ENCODE measurements at places on chromosomes 2 and 18.

- peak; percentile 15 for DNase-seq
Measured at GRCh38 chr2:136238286-136239078, 120.5 kb upstream of the CXCR4 start.

DNA sequence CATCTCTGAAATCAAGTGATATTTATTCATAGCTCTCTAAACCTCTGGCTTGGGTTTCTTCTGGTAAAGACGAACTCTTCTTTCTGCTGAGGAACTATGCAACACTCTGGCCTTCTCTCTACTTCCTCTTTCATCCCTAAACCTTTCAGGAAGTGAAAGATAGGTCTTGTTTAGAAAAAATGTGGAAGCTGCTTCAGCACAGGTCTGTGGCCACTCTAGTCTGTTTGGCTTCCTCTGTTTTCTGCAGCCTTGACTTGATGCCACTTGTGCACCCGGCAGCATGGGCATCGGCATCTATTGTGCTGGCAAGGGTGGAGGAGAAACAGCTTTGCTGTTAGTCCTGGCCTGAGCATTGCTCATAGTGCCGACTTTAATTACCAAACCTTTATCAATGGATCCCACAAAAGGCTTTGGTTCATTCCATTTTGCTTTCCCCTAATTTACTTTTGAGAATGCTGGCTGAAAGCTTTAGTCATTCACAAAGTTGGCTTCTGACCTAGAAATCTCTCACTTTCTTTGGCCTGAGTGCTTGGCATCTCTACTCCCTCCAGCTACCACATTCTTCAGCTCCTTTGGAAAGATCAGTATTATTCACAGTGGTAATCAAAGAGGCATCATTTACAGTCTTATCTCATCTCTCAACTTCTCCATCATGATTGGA, 32.0 kb upstream of the GPR39 start:
- no peak for DNase-seq

DNA sequence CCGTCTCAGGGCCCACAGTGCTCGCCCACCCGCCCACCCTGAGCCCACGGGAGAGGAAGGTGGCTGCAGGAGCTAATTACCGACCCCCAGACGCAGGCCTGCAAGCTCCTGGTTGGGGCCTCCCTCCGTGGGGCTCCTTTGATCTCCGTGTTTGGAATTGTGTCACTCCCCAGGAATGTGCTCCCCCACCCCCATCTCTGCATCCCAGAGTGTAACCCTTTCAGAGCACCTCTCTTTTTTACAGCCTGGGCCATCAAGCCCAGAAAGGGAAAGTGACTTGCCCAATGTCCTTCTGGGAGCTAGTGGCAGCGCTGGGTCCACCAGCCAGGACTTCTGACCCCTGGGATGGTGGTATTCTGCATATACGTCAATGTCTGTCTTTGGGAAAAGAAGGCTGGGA, 335.1 kb downstream of the CYRIA start:
- no peak for DNase-seq

DNA sequence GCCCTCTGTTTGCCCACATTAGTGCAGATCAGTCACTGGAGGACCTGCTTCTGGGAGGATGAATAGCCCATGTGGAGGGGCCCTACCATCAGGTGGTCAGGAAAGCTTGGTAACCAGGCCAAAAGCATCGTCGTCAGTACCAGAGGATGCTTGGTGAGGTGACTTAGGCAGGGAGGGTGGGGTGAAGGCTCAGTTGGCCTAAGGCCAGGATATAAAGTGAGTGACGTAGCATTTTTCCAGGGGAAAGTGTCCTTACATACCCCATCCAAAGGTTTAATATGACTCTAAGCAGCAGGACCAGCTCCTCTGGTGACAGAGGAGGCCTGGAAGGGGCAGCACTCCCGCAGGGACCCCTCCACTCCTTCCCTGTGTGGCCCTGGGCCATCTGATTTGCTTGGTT, 27.7 kb upstream of the DNMT3A start:
- no peak for DNase-seq

DNA sequence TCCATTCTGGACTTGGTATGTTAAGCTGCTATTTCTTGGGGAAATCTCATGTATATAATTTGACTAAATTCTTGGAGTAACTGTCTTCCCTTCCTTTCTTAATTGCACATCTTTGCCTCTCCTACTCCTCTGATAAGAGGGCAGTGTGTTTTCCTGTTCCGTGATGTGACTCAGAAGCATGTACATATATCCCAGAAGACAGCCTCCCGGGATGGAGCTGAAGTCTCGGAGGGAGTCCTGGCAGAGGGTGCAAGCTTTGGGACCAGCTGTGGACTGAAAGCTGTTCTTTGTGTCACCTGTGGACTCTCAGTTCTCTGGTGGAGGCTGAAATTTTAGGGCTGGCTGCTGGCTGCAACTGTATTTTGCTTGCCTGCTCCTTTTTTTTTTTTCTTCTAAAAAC, 54.7 kb upstream of the MGAT5 start:
- DNase-seq = no peak

DNA sequence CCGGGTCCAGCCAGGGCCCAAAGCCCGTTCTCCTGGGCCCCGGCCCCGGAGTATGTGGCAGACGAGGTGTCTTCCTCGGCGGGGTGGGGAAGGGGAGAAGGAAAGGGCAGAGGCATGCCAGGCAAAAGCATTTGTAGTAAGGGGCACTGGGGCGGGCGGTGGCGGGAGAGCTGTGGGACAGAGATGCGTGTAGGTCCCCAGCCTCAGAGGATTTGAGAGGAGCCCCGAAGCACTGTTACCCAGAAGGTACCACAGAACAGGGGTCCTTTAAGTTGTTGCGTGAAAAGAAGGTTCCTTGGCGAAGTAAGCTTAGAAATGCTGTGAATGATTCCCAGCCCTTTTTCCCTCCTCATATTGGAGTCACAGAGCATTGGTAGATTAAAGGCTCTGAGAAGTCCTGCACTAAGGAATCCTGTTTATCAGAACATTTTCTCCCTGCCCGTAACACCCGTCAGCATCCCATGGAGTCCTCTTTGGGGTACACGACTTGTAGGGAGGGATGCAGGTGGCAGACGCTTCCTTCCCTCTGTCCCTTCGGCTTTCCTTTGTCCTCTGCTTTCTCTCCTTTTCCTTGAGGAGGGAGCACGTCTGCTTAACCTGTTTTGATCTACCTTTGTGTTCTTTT, 12.5 kb downstream of the GAREM2 start:
- DNase-seq = no peak

DNA sequence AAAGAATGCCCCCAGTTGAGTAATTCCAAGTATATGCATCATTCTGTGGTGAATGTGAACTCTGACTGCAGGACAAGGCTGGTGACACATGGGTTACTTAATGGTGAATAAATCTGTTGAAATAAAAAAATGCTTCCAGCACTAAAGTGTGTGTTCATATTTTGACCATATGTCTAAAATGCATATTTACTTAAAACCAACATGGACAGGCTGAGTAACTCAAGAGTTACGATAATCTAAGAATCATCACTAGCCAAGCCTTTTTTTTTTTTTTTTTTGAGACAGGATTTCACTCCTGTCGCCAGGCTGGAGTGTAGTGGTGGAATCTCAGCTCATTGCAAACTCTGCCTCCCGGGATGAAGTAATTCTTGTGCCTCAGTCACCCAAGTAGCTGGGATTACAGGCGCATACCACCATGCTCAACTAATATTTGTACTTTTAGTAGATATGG, 47.1 kb upstream of the CCBE1 start:
- DNase-seq = no peak

DNA sequence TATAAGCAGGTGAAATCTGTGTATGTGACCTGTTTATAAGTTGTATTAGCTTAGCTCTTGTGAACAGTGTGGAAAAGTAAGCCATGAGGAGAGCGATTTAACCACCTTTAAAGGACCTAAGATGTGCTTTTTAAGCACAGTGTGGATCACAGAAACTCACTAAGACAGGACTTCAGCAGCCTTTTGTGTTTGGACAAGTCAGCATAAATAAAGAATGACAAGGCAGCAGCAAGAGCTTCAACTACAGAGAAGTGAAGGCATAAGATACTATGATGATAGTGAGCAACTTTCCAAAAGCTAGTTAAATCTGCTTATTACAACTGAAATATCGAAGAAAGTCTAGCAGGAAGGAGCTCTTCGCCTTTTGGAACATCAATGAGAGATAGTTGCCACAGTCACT, 8.9 kb downstream of the HNRNPA3 start:
- DNase-seq = no peak

GRCh38 chr2:215535741-215536140, 99.9 kb upstream of the FN1 start:
- DNase-seq = no peak

DNA sequence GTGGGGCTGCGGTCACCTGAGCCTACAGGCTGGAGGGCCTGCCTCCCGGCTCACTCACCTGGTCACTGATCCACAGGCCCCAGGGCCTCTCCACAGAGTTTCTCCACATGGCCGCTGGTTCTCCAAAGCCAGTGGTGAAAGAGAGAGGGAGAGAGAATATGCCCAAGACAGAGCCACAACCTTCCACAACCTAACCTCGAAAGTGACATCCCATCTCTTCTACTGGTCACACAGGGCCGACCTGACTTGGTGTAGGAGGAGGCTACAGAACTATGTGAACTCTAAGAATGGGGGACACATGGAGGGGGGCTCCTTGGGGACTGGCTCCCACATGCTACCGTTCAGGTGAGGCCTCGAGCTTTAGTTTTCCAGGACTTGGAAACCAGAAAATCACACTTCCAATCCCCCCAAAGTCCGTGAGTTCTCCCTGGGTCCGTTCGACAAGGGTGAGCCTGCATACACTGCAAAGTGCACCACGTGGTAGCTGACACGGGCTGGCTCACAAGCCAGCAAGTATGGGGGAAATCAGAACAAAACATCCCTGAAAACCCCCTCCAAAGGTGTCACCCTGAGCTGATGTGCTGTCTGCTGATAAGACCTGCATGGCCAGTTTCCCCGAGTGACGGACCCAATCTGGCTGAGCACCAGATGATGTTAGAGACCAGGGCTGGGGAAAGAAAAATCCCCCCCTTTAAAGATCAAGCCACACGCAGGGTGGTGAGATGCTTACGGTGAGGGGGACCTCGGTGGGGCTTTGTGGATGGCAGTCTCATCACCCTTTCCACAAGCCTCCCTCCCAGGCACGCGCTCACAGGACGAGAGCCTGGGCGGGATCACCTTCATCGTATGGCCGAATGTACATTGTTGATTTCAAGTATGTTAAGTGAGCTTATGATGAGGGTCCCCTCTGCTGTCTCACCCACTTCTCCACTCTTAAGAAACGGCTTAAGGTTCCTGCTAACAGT, 54.2 kb upstream of the SEMA4C start:
- no peak for DNase-seq

GRCh38 chr2:219680958-219681693, 53.7 kb downstream of the SLC4A3 start:
- DNase-seq = no peak

GRCh38 chr2:45755585-45756335, 104.3 kb downstream of the PRKCE start:
- DNase-seq = no peak

GRCh38 chr18:47113796-47114540, 36.3 kb downstream of the HDHD2 start:
- DNase-seq = no peak

GRCh38 chr2:207783514-207783913, 13.8 kb upstream of the FZD5 start:
- no peak for DNase-seq

- DNase-seq = no peak
Measured at GRCh38 chr2:86012007-86012712, 93.5 kb downstream of the POLR1A start.

- no peak for DNase-seq
Measured at GRCh38 chr18:34971313-34971712, 69.9 kb upstream of the MAPRE2 start.

- DNase-seq = no peak
Measured at GRCh38 chr18:46502444-46502843, 154.6 kb downstream of the LOXHD1 start.

- DNase-seq = no peak
Measured at GRCh38 chr2:44452069-44452583, 90.4 kb downstream of the CAMKMT start.

- no peak for DNase-seq
Measured at GRCh38 chr2:72897785-72898584, 10.8 kb downstream of the SPR start.

- DNase-seq = no peak
Measured at GRCh38 chr2:113277474-113278072, 1.1 kb downstream of the PAX8 start.

- DNase-seq = no peak
Measured at GRCh38 chr2:147679955-147680531, 164.8 kb upstream of the ACVR2A start.

GRCh38 chr2:195842932-195843331, 185.9 kb downstream of the SLC39A10 start:
- no peak for DNase-seq

DNA sequence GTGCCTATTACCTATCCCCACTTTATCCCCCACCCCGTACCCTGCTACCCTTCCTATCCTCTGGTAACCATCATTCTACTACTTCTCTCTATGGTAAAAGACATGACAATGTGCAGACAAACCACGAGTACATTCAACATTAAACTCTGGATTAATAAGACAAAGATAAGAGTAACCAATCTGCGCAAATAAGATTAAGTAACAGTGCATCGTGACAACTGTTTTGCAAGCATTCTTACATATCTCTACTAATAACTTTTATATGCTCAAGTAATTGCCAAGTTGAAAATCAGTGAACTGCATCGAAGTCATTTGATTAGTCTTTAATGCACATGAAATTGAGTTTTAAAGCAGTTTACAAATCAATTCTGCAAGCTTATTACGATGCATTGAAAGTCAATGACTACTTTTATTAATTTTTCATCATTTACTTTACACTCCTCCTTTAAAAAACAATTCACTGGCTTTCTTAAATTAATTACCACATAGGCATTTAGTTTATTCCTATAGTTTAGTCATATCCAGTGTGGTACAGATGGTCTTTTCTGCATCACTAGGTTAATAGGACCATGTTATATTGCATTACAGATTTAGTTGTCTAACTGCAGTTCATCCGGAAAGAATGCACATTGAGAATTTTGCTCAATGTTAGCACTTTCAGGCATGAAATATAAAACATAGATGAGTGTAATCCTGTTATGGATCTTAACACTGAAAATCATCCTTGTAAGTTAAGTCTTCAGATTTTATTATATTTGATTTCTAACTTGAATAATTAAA, 178.1 kb downstream of the GCA start:
- DNase-seq = no peak

DNA sequence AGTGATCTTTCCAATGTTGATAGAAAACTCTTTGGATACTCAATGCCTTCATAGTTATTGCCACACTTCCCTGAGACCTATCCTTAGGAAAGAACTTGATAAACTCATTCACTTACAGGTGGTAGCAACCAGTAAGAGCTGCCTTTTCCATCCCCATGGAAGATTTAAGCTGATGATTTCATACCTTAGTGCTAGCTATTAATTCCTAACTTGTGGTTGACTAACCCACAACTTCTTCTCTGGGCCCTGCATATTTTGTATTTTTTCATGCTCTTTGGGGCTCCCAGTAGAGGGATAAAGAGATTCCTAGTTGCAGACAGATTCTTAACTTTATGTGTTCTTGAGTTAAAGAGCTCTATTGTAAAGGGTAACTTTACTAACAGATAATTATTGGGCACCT, 25.2 kb upstream of the SIX3 start:
- DNase-seq = no peak

DNA sequence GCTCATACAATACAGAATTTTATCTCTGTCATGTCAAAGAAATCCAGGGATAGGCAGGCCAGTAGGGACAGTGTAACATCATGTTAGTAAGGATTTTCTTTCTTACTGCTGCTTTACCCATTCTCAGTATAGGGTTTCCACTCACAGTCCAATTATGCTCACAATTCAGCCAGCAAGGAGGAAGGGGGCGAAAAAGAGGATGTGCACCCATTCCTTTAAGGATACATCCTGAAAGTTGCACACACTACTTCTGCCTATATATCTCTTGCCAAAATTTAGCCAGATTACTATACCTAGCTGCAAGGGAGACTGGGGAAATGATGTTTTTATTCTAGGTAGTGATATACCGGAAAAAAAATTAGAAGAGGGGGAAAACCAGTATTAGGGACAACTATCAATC, 66.1 kb downstream of the BAZ2B start:
- DNase-seq = no peak
